Fibroblast of gingiva (primary cell): ENCODE measurements at places on chromosomes 12 and 14.

GRCh38 chr12:48978741-48979601 is 849 bp downstream of the WNT1 start:
- no peak for DNase-seq

DNA sequence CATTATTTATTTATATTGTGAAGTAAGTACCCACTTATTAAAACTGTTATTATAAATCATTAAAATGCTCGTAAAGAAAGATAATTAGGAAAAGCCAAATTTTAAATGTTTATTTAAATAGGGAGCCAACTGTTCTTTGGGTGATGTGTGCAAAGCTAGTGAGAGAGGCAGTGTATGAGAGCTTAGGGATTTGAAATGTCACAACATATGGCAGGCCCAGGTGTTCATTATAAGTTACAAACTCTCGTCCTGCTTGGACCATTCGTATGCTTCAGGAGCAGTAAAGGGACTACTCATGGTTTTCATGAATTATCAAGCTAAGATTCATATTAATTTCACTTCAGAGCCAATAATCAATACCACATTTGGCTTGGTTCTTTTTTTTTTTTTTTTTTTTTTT is 154.5 kb downstream of the TGFB3 start:
- no peak for DNase-seq

- no peak for DNase-seq
Measured at GRCh38 chr14:105107781-105108515, 42.7 kb upstream of the GPR132 start.

DNA sequence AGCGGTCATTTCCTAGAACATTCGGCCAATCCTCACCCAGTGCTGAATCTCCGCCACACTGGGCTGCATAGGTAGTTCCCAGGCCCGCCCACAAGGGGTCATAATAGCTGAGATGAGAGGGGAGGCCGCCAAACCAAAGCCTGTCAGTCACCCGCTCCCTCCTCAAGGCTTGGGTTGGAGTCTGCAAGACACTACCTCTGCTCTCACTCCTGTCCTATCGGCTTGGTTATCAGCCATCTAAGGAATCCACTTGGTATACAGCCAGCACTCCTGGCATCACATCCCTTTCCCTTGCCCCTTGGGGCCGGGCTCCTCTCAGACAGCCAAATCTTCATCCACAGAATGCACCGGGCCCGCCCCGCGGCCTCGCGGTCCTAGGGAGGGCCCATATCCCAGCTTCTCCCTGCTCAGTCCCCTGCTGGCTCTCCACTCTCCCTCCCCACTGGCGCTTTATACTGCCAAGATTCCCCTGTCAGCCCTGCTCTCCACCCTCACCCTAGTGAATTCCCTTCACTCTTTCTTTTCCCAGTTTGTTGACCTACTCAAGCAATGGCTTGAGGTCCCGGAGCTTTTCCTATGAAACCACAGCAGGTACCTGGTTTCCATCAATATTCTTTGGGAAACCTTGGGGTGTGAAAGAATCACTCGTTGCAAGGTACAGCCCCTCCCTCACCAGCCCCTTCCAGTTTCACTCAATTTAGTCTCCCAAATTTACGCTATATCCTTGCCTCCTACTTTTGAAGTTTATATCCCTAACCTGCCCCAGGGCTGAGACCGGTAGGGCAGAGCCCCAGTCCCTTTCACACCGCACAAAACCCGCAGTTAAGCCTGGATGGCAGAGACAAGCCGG is 1.4 kb downstream of the IFFO1 start:
- peak; percentile 77 for DNase-seq

DNA sequence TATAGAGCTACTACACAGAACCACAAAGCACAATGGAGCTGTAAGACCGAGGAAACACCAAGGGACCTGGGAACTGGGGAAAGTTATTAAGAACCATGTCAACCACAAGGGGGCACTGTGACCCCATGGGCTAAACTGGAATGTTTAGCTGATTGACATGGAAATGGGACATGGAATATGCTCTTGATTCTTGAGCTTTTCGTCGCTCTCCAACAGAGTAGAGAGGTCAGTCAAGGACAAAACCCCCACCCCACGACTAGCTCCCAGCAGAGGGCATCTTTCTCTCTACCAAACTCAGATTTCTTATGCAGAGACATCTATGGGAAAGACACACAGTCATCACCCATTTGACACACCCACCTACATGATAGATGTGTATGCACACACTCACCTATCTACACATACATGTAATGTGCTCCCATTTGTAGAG is 10.1 kb downstream of the NDRG2 start:
- peak; percentile 64 for DNase-seq

DNA sequence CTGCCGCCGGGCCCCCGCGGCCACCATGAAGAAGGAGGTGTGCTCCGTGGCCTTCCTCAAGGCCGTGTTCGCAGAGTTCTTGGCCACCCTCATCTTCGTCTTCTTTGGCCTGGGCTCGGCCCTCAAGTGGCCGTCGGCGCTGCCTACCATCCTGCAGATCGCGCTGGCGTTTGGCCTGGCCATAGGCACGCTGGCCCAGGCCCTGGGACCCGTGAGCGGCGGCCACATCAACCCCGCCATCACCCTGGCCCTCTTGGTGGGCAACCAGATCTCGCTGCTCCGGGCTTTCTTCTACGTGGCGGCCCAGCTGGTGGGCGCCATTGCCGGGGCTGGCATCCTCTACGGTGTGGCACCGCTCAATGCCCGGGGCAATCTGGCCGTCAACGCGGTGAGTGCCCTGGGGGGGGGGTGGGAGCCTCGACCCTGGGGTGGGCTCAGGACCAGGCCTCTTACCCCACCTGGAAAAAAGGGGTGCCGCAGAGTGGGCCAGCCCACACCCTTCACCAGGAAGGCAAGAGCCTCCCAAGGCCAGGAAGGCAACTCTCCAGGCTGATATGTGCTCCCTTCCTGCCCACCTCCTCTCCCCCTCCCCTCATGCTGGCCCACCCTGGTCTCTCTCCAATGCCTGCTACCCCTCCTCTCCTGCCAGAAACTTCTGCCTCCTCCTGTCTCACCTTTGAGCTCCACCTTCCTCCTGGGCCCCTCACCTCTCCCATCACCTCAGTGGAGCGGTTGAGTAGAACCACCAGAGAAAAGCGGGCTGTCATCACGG is 507 bp downstream of the AQP5 start:
- no peak for DNase-seq

DNA sequence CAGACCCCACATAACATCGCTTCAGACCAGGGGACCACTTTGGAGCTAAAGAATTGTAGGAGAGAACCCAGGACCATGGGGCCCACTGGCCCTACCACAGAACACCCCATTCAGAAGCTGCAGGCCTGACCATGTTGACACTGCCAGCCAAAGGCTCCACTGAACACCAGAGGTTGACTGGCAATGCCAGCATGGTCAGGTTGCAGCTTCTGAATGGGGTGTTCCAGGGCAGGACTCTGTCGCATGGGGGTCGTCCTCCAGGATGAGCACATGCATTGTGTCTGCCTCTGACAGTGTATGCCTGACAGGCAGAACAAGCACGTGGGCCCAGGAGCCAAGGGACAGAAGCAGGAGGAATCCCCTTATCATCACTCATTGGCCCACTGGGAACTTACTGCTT is 34.1 kb downstream of the DIO3 start:
- DNase-seq, result no peak

GRCh38 chr12:12954878-12955625 is 3.1 kb upstream of the GPRC5D start:
- no peak for DNase-seq

DNA sequence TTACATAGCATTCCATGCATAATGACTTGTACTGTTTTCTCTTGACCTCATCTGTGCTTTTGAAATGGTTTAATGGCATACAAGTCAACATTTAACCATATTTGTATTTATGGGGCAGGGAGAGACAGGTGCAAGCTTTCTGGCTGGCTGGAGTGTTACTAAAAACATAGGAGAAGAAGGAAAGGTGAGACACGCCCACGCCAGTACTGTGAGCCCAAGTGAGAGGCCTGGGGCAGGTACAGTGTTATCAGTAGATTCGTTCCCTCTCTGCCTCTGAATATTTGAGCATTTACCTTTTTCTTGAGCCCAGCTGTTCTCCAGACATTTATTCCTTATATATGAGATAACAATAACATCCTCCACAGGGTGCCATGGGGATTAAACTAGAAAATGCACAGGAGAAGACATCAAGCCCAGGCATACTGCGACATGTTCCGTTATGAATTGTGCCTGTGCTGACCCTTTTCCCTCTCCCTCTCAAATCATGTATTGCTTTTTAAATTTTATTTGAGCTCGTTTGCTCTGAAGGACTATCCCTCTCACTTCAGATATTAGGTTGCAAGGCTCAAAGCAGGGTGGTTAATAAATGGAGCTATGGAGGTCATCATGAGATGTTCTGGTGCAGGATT is 34.6 kb upstream of the TUBA1C start:
- DNase-seq, result no peak

DNA sequence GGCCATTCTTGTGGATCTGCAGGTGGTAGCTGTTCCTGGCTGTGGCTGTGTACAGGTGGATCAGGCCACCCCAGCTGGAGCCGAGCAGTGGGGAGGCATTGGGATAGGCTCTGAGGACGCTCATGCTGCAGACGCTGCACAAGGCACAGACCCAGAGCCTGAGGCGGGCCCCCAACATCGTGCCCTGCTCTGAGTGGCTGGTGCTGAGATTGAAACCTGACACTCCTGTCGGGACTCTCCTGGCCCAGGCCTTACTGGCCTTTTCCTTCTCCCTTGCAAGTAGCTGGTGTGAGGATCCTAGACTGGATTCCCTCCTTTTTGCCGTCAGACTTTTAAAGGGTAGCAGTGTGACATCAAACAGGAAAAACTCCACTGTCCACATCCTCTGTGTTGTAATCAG is at the start of gene FGF23:
Gene FGF23, minus strand, starts transcription at position 308 of the 400 bp plus-strand sequence. Its CDS starts 130 bp downstream, at position 178.
- DNase-seq, result no peak

DNA sequence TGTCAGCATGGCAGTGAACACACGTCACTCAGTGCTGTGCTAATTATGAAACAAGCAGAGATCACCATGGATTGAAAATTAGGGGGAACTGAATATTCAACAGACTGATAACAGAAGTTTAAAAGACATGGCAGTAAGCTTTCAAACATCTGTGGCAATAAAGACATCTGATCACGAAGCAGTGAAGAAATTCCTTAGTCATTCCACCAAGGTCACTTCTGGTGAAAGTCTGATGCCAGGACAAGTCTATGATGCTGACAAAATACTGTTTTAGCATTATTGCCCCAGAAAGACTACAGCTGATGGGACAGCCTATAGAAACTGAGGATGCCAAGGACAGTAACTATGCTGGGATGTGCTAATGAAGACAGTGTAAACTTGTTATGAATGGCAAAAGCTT is 126.9 kb upstream of the RBM19 start:
- no peak for DNase-seq

DNA sequence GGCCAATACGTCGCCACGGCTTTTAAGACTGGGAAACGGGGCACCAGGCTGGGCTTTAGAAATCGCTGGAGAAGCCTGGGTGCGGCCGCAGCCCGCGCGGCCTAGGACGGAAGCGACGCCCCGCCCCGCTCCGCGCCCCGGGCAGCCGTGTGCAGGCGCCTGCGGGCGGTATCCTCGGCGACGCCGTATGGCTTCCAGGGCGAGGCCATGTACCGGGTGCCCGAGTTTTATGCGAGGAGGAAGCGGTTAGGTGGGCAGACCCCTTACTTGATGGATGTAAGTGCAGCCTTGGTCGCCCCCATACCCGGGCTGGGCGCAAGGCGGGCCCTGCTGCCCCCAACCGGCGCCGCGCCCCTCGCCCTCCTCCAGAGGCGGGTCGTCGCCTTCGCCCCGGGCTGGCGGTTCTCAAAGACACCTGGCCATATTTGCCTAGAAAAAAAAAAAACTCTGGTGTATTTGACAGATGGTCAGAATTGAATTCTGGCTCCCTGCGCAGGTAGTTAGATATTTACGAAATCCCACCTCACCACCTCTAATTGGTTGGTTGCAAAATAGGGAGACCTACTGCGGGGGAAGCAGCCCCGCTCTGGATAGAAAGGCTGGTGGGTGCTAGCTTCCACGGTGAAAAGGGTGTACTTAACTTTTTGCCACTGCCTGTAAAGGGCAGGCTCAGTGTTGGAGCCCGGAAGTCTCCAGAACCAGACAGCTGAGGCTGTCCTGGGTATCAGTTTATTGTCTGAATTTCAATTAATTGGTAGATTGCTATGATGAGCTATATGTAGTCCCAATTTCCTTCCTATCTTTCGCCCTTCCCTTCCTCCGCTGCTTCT is at the start of gene PPP1R36:
Gene PPP1R36, plus strand, starts transcription at position 171 of the 830 bp plus-strand sequence. Its CDS starts 37 bp downstream, at position 208.
- no peak for DNase-seq

DNA sequence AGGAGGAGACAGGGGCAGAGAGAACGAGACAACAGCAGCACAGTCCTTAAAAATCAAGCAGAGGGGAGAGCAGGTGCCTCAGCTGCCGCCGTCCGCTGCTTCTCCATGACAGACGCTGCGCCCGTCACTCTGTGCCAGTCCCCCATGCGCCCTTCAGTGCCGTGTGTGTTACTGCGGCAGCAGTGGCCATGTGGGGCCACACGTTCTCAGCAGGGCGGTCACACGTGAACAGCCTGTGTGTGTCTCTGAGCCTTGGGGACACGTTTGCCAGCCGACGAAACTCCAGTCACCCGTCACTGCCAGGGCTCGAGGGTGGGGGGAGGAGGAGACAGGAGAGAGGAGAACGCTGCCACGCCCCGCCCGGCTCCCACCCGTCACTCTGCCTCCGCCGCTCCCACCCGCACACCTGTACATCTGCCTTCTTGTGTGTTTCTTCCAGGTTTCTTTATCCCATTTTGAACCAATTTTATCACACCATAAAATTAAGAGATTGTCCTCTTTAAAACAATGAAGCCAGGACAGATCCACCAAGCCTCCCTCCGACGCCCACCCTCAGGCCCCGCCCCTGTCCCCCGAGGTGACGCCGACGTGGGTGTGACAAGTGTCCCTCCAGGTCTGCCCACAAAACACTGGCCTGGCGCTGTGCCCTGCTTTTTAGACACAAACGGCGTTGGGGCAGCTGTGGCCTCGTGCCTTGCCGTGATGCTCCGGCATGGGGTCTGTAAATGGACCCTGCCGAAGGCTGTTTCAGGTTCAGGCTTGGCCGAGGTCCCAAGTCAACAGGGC is 58.2 kb downstream of the GALNT9 start:
- no peak for DNase-seq

DNA sequence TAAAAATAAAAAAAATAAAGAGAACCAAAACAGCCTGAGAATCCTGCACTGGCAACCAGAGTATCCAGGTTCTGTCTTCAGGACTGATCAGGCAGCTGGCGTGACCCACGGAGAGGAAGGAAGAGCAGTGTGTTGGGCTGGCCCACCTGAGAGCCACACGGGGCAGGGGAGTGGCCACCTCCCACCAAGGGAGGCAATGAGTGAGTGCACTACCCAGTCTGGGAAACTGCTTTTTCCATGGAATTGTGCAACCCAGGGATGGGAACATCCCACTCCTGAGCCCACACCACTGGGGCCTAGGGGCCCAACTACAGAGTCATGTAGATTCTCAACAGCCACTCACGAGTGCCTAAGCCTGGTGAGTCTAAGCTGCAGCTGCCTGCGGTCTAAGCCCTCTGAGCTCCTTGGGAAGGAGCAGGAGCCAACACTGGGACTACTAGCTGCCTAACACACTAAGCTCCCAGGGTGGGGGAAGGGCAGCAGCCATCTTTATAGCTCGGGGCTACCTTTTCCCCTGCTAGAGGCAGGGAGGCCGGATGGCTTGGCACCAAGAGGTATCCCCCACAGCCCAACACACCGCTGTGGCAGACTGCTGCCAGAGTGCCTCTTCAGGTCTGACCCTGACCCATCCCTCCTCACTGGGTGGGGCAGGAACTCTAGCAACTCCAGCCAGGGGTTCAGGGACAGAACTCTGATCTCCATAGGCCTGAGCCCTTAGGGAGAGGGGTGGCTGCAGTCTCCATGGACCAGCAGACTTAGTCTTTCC is 610.9 kb downstream of the RERGL start:
- DNase-seq, result no peak

GRCh38 chr12:114293073-114293472 is 112.9 kb downstream of the TBX5 start:
- no peak for DNase-seq

GRCh38 chr14:36805131-36805559 is 143.5 kb downstream of the PAX9 start:
- DNase-seq, result peak; percentile 72
